GM23248 (cell line): ENCODE measurements at places on chromosomes 1 and 21. TPM values are rescaled to one million over a fixed set of nuclear protein-coding genes. Genes with fewer than 3 reads are reported as not detected.

The SPEN gene
- total RNA-seq, result 12.5 and 16.5 TPM in 2 replicates

The TUT4 gene
- 14.9 and 29.1 TPM in 2 replicates for total RNA-seq

The FYB2 gene
- total RNA-seq, result not detected in 2 replicates

The CLEC20A gene
- not detected in 2 replicates for total RNA-seq

The CLDN19 gene
- not detected in 2 replicates for total RNA-seq

The PROK1 gene
- not detected in 2 replicates for total RNA-seq

The CCDC17 gene
- 0.76 and 1.4 TPM in 2 replicates for total RNA-seq

The LCE2A gene
- 9.9 and 12.1 TPM in 2 replicates for total RNA-seq

The SLC1A7 gene
- 0.13 TPM in 1 of 2 replicates, not detected in the other for total RNA-seq

The HHIPL2 gene
- 0.25 and 1.3 TPM in 2 replicates for total RNA-seq

The SGIP1 gene
- total RNA-seq, result 2.1 and 4.0 TPM in 2 replicates

The NBPF6 gene
- not detected in 2 replicates for total RNA-seq

The RUSC1 gene
- total RNA-seq, result 31.9 and 34.4 TPM in 2 replicates

The OR2L5 gene
- not detected in 2 replicates for total RNA-seq

The C1orf174 gene
- 18.5 and 33.2 TPM in 2 replicates for total RNA-seq

The TNFRSF4 gene
- not detected in 2 replicates for total RNA-seq

The SYT14 gene
- 1.4 and 1.7 TPM in 2 replicates for total RNA-seq

The PTGS2 gene
- 67.9 and 69.3 TPM in 2 replicates for total RNA-seq

The ZNF695 gene
- 0.51 and 1.2 TPM in 2 replicates for total RNA-seq

The INSRR gene
- not detected in 2 replicates for total RNA-seq

The CCDC30 gene
- total RNA-seq, result 0.13 and 0.65 TPM in 2 replicates

The AMY2B gene
- 1.1 and 2.5 TPM in 2 replicates for total RNA-seq

The FOXO6 gene
- not detected in 2 replicates for total RNA-seq

The NDC1 gene
- total RNA-seq, result 20.1 and 23.0 TPM in 2 replicates

The OPTC gene
- not detected in 2 replicates for total RNA-seq

The FDPS gene
- total RNA-seq, result 96.3 and 103 TPM in 2 replicates

The RIMKLA gene
- total RNA-seq, result 0.22 TPM in 1 of 2 replicates, not detected in the other

The UBE2Q1 gene
- total RNA-seq, result 31.9 and 37.9 TPM in 2 replicates

The CLCA1 gene
- total RNA-seq, result not detected in 2 replicates

The TEDDM1 gene
- total RNA-seq, result not detected in 2 replicates

The TCHH gene
- total RNA-seq, result 0.22 TPM in 1 of 2 replicates, not detected in the other

The S100A13 gene
- 127 and 159 TPM in 2 replicates for total RNA-seq

The AXDND1 gene
- not detected in 2 replicates for total RNA-seq

The PBXIP1 gene
- total RNA-seq, result 70.4 and 72.2 TPM in 2 replicates

The NHLH1 gene
- not detected in 2 replicates for total RNA-seq

The KCNN3 gene
- total RNA-seq, result not detected in 2 replicates

The CYB561D1 gene
- 9.5 and 9.6 TPM in 2 replicates for total RNA-seq

The SLC45A3 gene
- 1.2 and 1.8 TPM in 2 replicates for total RNA-seq

The TAL1 gene
- not detected in 2 replicates for total RNA-seq

The SELL gene
- total RNA-seq, result not detected in 2 replicates

The RGS8 gene
- not detected in 2 replicates for total RNA-seq

The HSPA6 gene
- not detected in 2 replicates for total RNA-seq

The CHD5 gene
- 0.11 and 0.25 TPM in 2 replicates for total RNA-seq

The HOOK1 gene
- total RNA-seq, result not detected in 2 replicates

The NPR1 gene
- total RNA-seq, result 0.25 TPM in 1 of 2 replicates, not detected in the other
